Stimulated activated CD4-positive, alpha-beta T cell treated with anti-CD3 and anti-CD28 coated beads, TNF-alpha, amount 100 ng/mL, for 48 hours (primary cell): ENCODE measurements at places on chromosomes 3 and 15.
A peak's percentile ranks its signal among the peaks of the same experiment; 100 is the strongest.

DNA sequence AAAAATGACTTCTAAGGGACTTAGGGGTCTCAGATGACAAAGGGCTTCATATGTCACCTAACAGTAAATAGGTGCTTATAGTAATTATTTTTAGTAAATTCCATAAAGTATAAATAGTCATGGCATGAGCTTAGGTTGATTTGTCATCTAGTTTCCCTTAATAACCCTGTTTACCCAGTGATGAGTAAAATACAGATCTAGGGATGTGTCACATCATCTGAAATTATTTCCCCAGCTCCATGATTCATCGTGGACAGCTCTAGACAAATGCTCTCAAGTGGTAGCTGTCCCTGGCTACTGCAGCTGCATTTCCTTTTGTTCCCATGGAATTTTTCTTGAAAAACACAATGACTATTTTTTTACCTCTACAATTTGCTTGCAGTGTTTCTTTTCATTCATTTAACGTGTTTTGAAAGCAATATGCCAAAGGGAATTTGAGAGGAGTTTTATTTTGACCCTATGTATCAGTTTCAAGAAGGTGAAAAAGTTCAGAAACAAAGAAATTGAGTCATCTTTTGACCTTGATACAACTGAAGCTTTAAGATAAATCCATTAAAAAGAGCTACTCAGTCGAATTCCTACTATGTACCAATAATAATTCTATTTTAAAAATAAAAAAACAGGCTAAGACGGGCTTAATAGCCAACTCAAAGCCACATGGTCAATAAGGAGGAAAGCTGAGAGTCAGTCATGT is 241.6 kb downstream of the KCNMB2 start:
- DNase-seq = no peak

DNA sequence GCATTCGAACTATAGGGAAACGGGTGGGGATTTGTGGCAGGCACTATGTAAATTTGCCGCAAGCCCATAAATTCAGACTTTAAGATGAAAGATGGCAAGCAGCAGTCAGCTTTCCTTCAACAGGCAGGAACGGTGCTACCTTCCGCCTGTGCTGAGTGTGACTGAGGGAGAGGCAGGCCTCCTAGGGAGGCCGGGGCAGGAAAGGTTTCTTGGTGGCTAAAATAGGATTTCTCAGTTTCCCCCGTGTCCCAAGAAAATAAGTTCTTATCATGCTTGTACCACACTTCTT is 12.5 kb downstream of the FLNB start:
- DNase-seq = no peak

DNA sequence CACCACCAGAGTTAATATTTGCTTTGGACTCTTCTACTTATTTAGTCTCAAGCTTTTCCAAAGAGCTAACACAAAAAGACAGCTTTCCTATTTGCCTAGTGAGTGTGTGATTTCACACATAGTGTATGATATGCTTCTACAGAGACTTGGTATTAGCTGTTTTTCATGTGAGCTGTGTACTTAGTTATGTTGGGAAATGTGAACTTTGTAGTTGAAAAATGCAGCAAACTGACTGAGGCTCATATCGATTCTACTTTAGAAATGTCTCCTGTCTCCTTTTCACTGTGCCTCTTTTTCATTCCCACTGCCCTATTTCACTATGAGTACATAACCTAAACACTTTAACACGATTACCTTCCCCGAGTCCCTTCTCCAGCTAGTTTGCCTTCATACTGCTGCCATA is 136.5 kb downstream of the ALCAM start:
- no peak for DNase-seq

GRCh38 chr15:30791239-30792175 is 112.2 kb upstream of the FAN1 start:
- DNase-seq = no peak

GRCh38 chr3:195808741-195809290 is 2.9 kb downstream of the MUC4 start:
- no peak for DNase-seq

- DNase-seq = no peak
Observed at GRCh38 chr15:91318516-91318915, 218.5 kb downstream of the SV2B start.

DNA sequence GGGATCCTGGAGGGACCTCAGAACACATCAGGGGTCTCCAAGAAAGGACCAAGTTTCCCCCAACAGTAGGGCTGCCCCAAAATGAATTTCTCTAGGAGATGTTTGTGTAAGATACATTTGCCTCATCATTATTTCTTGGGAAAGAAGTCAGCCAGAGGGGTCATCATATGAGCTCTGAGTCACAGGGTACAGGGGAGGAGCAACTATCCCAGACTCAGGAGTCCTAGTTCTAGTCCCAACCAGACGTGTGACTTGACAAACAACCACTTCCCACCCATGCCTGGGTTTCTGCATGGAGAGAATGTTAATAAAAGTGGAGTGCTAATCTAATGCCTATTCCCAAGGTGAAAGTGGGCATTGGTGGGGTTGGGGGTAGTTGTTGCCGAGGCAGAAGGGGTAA is 144.1 kb downstream of the ALDH1A2 start:
- DNase-seq = no peak

- no peak for DNase-seq
Observed at GRCh38 chr3:9296241-9296640, 46.8 kb upstream of the SRGAP3 start.

GRCh38 chr3:127480196-127480954 is 110.2 kb downstream of the TPRA1 start:
- no peak for DNase-seq

- DNase-seq = no peak
Observed at GRCh38 chr15:39597751-39598185, 16.9 kb downstream of the THBS1 start.

GRCh38 chr15:35098737-35099136 is 13.6 kb upstream of the NANOGP8 start:
- no peak for DNase-seq

DNA sequence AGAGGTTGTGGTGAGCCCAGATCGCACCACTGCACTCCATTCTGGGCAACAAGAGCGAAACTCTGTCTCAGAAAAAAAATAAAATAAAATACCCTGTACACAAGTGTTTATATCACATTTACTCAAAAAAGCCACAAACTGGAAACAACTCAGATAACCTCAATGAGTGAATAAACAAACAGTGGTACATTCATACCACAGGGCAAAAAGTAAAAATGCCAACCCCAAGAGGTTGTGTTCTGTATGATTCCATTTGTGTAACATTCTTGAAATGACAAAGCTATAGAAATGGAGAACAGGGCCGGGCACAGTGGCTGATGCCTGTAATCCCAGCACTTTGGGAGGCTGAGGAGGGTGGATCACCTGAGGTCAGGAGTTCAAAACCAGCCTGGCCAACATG is 12.9 kb downstream of the EDC3 start:
- DNase-seq = no peak

GRCh38 chr15:63196842-63197241 is 7.4 kb downstream of the RAB8B start:
- no peak for DNase-seq

DNA sequence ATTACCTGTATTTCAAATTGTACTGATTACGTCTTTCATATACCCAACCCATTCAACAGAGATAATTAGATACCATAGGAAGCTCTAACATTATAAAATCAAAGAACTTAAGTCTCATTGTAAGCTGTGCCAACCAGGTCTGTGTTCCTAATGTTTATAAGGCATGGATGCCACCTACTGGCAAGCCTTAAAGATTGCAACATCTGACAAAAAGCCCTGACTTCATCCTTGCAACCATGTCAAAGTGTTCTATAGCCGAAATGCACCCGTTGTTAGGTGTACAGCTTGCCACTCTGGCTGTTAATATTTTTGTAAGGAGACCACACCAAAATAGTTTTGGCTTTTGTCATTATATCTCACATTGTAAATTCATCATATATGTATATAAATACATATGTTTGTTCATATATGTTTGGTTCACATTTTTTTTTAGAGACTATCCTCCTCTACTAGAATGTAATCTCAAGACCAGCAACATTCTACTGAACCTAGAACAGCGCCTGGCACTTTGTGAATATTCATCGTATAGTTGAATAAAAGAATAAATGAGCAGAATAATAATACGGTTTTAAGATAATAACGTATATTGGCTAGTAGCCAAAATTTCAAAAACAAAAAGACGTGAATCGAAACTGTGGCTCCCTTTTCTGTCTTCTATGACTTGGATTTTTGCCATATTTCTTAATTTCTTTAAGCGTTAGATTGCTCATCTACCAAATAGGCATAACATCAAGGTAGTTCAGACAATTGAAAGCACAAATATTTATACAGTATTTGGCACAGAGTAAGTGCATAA is 258.1 kb downstream of the TBL1XR1 start:
- peak; percentile 7 for DNase-seq

GRCh38 chr3:16461463-16462245 is 51.8 kb downstream of the RFTN1 start:
- no peak for DNase-seq

- no peak for DNase-seq
Observed at GRCh38 chr3:49351521-49352011, 6.6 kb downstream of the GPX1 start.

DNA sequence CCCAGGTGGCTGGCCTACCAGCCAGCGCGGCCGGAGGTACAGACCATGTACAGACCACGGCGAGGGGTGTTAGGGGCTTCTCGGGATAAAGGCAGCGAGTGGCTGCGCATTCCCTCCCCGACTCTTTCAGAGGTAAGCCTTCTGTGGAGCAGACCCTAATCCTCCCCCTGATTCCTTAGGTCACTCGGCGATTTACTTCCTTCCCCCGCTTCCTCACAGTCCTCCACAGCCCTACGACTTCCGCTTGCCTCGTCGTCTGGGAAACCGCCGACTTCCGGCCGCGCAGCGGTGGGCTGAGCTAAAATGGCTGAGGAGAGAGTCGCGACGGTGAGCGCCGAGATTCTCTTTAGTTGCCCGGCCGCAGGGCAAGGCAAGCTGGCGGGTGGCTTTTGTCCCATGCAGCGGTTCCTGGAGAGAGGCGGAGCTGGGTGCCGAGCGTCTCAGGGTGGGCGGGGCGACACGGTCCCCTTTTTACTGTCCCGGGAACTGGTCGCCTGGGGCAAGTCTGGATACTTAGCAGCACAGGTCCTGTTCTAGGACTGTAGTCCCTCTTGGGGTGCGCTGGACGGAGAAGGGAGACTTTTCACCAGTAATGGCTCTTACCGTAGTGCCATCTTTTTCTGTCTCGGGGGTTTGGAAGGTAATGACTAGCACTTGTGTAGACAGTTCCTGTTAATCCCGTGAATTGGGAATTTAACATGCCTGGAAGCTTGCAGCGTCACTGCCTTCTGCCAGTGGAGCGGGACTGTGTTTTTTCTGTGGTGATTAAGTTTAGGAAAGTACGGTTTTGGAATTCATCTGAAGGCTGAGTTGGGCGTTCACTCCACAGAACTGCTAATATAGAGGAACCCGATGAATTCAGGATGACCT is at the start of the genes BBS4 and HIGD2B:
Gene BBS4 (plus strand): TSS at position 283 of the 870 bp plus-strand sequence. CDS start 21 bp downstream, at position 304.
Gene HIGD2B (minus strand): TSS at position 258 of the 870 bp plus-strand sequence. CDS start 9,808 bp downstream, outside the sequence.
- peak; percentile 82 for DNase-seq

DNA sequence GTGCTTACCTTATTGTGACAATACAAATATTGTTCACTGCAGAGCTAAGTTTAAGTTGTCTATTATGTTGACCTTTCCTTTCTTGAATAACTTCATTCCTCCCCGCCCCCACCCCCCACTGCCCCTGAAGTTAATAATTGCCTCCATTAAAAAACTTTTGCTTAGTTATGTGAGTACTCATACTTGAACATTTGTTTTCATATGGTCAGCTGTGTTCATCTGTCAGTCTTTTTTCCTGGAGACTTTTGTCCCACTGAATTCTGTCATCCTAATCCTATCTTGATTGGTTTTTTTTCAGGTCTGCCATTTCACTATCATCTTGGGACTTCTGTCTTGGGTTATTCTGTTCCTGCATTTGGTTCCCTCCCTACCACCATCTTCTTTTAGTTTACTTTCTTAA is 8.5 kb downstream of the SLC25A36 start:
- no peak for DNase-seq
